ENCODE measurements at places on chromosomes 12 and 14.

DNA sequence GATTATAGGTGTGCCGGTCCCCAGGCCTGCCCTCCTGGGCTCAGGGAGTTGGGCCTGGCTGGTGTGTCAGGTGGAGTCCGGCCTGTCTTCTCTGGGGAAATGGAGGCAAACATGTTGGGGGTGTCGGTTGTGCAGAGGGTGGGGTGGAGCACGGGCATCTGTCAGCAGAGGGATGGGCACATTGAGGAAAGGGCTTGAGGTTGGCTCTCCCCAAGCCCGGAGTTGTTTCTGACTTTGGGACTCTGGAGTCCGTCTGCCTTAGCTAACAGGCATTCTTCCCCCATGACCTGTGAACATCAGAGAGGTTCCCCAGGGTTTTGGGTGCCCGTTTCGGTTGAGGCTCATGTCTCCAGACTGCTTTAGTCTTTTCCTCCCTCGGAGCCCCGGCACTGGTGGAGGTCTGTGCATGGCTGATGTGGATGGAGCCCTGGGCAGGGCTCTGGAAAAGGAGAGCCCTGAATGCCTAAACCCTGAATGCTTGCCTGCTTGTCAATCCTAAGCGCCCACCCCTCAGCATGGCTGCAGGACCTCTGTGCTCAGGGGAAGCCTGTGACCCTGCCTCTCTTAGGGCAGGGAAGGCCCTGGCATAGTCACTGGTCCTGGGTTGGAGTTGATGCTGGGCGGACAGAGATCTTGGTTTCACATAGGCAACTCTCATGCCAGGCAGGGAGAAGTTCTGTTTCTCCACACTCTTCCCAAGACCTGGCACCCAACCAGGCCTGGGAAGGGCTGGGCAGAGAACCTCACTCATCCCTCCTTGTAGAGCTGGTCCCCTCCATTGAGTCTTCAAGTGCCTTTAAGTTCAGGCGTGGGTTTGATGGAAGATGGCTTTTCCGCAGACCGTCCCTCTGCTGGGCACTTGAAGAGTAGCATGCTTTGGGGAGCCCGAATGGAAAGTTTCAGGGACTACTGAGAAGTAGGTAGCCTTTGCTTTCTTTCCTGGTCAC is 12.9 kb downstream of the NYNRIN start:
- no peak for DNase-seq

DNA sequence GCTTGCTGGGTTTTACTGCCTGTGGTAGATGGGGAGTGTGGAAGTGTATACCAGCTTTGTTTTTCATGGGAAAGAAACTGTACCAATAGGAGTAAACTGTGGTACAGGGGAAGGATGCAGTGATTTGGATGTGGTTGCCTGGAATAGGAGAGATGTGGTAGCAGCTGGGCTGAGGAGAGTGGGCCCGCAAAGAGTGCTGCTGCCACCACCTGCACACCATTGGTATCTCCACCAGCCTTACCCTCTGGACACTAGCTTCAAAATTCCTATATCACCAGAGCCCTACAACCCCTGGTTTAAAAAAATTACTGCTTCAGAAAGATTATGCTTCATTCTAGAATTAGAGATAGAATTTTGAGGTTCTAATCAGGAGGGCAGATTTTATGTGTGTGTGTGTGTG is 53.6 kb downstream of the AKAP6 start:
- DNase-seq = no peak

DNA sequence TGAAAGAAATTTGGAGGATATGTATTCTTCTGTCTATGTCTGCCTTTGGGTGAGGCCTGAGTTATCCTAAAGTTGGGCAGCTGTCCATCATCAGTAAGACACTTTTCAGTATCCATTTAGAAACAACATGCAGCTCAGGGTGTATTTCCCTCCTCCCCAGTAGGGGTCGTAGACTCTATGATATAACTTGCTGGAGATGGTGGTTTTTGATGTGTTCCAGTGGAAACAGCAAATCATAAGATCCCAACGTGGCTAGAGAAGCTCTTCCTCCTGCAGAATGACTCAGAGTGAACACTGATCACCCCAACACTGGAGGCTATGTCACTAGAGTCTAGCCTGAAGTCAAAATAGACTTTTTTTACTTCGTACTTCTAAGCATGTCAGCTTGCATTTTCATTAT is 331.6 kb upstream of the STXBP6 start:
- no peak for DNase-seq

- DNase-seq = no peak
Measured at GRCh38 chr12:106288101-106288493, 14.4 kb upstream of the TCP11L2 start.

DNA sequence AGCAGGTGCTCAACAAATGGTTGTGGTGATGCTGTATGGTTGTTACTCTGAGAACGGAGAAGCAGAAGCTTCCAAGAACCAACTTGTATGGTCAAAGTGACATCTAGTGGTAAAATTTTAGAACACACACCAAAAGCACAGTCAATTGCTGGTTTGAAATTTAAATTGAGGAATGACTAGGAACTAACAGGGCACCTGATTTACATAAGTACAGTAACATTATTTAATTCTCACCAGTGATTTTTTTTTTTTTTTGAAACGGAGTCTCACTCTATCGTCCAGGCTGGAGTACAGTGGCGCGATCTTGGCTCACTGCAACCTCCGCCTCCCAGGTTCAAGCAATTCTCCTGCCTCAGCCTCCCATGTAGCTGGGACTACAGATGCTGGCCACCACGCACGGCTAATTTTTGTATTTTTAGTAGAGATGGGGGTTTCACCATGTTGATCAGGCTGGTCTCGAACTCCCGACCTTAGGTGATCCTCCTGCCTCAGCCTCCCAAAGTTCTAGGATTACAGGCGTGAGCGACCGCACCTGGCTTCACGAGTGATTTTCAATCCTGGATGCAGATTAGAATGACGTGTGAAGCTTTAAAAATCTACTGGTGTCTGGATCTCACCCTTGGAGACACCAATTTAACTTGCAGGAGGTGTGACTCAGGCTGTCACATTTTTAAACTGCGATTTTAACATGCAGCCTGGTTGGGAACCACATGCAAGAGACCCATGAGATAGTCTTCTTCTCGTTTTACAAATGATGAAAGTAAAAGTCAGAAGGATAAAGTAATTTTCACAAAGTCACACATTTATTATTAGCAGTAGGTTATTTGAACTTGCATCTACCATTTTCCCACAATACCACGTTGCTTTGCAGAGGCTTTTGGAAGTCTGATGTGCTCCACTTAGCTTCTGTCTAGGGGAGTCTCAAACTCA is 14.1 kb upstream of the NUMB start:
- DNase-seq = no peak

DNA sequence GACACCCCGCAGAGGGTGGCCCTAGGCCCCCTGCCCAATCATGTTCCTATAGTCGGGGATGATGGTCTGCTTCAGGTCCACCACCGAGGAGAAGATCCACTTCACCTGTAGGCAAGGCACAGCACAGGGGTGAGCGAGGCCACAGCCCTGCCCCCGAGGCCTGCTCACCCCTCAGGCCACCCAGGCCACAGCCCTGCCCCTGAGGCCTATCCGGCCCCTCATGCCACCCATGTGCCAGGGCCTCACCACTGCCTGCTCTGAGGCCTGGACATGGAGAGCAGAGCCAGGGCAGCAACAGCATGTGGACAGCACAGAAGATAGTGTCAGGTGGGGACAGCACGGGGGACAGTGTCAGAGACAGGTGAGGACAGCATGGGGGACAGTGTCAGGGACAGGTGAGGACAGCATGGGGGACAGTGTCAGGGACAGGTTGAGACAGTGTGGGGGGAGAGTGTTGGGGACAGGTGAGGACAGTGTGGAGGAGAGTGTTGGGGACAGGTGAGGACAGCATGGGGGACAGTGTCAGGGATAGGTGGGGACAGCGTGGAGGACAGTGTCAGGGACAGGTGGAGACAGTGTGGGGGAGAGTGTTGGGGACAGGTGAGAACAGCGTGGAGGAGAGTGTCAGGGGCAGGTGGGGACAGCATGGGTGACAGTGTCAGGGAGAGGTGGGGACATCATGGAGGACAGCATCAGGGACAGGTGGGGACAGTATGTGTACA is 239.7 kb downstream of the TMEM121 start:
- no peak for DNase-seq

- no peak for DNase-seq
Measured at GRCh38 chr14:100688598-100689461, 37.9 kb upstream of the DLK1 start.

DNA sequence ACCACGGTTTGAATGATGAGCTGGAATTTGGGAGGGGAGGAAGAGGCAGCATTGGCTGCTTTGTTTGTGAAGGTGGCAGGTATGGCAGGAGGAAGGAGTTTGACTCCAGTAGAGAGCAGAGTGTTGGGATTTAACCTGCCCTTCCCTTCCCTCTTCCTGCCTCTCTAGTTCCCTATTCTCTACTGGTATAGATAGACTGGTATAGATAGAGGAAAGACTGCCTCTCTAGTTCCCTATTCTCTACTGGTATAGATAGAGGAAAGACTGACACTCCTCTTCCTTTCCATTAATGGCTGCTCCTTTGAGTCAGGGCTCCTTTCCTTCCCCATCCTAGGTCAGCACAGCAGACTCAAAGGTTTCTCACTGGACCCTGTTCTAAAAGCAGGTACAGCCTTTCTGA is 8.4 kb upstream of the SYCP3 start:
- no peak for DNase-seq

DNA sequence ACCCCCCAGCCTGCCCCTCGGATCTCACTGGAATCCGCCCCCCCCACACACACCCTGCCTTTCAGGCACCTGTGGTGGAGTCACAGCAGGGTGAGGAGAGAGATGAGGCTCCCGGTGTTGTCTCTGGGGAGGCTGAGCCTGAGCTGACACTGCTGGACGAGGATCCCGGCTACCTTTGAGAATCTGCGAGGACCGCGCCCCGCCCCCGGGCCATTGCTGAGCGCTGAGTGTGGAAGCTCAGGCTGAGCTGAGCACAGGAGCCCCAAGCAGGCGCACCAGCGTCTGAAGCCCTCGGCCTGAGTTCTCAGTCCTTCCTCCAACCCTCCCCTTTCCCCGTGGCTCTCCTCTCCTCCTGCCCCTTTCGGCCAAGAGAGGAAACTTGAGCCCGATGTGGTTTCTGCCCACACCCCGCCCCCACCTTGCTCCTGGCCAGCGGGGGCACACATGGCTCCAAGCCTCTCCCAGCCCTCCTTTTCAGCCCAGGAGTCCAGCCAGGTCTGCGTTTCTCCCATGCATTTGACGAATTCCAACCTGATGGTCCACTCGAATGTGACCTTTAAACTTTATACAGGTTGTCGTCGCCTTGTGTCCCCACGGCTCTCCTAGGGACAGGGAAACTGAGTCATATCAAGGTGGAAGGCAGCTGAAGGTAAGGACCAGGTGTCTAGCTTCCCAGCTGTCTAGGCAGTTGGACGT is at the start of gene NFE2:
TSS of gene NFE2 (minus strand) at position 284 of the 696 bp plus-strand sequence. CDS start 5,767 bp downstream, outside the sequence.
- DNase-seq = peak; percentile 42

Data from skeletal muscle cell (primary cell).